ENCODE measurements at places on chromosomes 11 and 22.

- no peak for DNase-seq
These were observed 130.5 kb downstream of the FAM76B start for GRCh38 chr11:95659088-95659487.

- no peak for DNase-seq
These were observed 114.9 kb downstream of the KCNQ1 start for GRCh38 chr11:2559527-2560311.

GRCh38 chr22:50173311-50173982 is 2.9 kb downstream of the PANX2 start:
- no peak for DNase-seq

DNA sequence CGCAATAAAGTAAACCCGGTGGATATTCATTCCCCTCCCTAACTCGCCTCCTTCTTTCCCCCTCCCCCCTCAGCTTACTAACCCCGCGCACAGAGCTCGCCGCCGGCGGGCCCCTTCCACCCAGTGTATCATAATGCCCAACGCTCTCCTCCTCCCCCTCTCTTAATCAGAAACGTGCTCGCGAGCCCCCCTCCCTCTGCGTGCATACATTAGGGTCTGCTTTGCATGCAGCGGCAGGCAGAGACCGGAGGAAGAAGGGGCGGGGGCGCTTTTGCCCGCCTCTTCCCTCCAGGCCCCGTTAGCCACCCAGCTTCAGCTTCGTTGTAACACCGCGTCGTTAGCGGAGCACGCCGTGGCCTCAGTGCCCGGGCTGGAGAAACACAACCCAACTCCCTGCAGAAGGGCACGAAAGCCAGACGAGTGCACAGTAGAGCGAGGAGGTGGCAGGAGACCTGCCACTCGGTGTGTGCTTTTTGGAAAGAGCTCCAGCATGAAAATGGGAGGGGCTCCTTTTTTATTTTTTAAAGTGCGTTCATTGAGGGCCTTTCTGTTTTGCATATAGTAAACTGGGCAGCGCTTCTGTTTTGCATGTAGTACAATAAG is 901 bp upstream of the KMT2A start:
- DNase-seq = no peak

- no peak for DNase-seq
These were observed 80.3 kb upstream of the SHISAL1 start for GRCh38 chr22:44393066-44393465.

GRCh38 chr11:1553808-1554594 is 18.1 kb downstream of the DUSP8 start:
- DNase-seq = no peak

- DNase-seq = no peak
These were observed 10.5 kb downstream of the HEPHL1 start for GRCh38 chr11:94031625-94032024.

- DNase-seq = no peak
These were observed 1.6 kb downstream of the EFEMP2 start for GRCh38 chr11:65870706-65871681.

DNA sequence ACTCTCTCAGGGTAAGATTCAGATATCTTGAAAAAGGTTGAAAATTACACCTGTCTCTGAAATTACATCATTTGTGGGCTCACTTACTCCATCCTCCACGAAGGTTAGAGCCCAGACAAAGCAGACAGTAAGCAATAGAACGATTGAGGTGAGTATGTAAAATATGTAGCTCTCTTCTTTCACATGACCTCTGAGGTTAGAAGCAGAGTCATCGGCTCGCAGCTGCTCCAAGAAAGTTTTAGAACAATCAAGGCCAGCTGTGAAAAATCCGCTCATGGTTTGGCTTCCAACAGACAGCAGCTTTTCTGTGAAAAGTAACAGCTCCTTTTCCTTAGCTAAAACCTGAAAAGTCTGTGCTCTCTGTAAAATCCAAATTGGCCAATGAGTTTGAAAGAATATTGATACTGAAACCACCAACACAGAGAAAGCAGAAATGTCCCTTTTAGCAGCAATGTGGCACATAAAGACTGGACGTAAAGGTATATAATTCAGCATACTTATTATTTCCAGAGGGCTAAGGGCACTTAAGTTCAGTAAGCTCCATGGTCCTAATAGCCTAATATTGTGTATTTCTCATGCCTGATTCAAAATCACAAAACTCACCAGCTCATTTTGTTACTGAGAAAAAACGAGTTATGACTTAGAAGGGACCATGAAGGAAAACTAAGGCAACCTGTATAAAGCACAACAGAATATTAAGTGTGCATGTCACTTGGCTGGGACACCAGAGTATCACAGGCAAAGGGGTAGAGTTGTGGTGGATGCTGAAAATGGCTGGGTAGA is 78.2 kb downstream of the FAM76B start:
- DNase-seq = no peak

DNA sequence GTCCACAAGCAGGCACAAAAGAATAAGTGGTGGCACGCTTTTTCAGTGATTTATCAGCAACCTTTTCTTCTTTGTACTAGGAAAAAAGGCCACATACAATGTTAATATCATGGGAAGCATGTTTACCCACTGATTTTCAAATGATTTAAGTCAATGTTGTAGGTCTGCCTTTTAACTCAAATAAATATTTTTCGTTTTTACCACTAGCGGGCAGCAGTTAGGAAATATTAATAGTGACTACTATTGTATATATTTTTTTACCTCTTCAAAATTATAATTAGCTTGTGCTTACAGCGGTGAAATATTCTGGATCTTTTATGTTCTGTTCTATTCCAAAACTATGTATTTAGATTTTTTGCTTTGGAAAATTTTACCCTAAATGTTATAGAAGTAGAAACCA is 6.4 kb upstream of the SLC17A6 start:
- DNase-seq = no peak

- no peak for DNase-seq
These were observed 3.7 kb upstream of the FLRT1 start for GRCh38 chr11:64032050-64032449.

- DNase-seq = no peak
These were observed 4.1 kb downstream of the SCN2B start for GRCh38 chr11:118172356-118172755.

GRCh38 chr22:47356511-47357011 is 594.1 kb downstream of the TBC1D22A start:
- DNase-seq = no peak

GRCh38 chr11:128334311-128335044 is 252.9 kb downstream of the ETS1 start:
- DNase-seq = no peak

DNA sequence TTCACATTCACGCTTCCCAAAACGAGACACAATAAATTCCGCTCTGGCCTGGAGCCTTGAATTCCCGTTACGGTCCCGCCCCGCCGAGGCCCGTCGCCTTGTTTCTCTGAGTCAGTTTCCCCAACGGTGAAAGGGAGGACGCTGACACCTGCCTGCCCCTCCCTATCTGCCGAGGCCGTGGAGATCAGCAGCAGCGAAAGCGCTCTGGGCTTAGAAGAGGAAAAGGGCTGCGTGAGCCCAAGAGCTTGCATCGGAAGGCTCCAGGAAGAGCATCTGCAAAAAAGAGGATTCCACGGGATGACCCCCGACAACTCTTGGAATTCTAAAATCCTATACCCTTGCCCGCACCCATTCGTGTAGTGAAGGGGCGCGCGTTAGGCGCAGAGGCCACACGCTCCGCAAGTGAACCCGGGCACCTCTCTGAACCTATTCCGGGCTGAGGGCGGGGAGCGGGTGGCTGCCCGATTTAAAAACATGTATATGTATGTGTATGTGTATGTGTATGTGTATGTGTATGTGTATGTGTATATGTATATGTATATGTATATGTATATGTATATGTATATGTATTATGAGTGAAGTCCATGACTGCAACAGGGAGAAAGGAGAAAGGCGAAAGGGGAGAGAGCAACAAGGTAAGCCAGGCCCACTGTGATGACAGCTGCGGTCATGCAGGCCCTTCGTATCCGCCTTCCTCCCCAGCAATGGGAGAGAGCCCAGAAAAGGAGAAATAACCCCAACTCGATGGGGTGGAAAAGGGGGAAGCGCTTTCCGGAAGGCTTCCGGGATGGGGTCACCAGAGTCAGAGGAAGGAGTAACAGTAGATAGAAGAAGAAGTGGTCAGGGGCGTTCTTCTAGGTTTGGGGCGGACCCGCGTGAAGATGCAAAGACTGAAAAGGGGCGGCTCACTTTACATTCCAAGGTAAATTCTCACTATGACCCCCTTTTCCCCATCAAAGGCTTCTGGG is 948 bp upstream of the MRTFA start:
- DNase-seq = no peak

- DNase-seq = no peak
These were observed 11.8 kb upstream of the CD59 start for GRCh38 chr11:33747979-33748378.

GRCh38 chr11:57982776-57983175 is 40.9 kb upstream of the OR9Q1 start:
- DNase-seq = no peak

DNA sequence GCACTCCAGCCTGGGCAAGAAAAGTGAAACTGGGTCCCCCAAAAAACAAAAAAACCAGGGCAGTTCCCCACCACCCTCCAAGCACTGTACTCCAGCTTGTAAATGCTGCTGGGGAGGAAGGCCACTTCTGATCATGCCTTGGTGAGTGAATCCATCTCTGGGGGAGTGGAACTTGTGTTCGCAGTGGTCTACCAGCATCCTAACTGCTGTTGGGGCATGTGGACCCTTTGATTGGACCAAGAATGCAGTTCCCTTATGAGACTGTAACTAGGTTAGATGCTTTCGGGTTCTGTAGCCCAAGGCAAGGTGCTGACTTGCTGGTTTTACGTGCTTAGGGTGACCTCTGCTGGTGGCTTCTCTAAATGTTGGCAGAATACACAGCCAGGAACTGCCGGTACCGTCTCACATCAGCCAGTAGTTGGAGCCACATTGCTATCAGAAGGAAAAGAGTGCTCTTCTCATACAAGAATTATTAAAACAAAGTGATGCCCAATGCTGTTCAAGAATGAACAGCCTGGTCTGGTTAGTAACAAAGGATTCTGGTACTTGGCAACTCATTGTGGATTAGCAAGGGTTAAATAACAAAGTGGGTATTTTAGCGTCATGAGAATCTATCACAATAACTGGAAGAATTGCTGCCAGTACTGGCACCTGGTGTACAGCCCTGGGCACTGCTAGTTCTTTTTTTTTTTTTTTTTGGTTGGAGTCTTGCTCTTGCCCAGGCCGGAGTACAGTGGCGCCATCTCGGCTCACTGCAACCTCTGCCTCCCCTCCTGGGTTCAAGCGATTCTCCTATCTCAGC is 13.0 kb downstream of the EIF1AD start:
- peak; percentile 87 for DNase-seq

GRCh38 chr11:105073456-105074165 is 28.5 kb upstream of the CARD16 start:
- no peak for DNase-seq

DNA sequence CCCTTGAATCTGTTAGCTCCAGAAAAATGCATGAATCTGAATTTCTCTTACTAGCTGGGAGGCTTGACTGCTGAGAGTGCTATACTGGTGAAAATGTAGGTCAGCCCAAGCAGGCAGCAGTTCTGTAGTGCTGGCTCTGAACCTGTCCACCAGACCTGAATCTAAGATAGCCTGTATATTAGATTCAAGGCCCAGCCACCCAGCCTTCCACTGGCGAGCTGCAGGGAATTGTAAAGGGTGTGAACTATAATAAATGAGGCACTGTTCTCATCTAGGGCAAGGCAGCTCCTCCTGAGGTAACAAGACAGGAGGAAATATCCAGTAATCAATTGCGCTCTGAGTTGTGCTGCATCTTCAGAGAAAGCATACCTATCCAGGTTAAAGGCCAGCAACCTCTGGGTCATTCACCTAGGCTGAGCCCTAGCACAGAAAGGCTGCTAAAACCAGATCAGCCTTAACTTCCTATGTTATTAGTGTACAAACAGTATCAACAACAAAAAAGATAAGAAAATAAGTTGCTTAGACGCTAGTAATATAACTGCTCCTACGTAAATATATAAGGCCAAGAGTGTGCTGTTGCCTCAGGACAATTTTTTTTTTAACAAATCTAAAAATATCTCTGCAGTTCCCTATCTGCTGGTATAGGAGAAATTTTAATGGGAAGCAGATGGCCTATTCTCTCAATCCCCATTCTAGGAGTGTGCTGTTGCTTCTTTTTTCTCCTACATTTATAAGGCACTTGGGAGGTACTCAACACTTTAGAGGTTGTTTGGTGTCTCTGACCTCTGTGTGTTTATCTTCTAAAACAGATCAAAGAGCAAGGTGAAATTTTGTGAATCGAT is 63.0 kb downstream of the RELT start:
- DNase-seq = no peak

GRCh38 chr11:104968355-104968855 is at the start of gene CASP4:
CASP4 (minus strand) TSS chr11:104968574; CDS start chr11:104968525, 49 bp downstream.
- no peak for DNase-seq

- no peak for DNase-seq
These were observed 1.4 kb upstream of the PHOX2A start for GRCh38 chr11:72245263-72245816.

DNA sequence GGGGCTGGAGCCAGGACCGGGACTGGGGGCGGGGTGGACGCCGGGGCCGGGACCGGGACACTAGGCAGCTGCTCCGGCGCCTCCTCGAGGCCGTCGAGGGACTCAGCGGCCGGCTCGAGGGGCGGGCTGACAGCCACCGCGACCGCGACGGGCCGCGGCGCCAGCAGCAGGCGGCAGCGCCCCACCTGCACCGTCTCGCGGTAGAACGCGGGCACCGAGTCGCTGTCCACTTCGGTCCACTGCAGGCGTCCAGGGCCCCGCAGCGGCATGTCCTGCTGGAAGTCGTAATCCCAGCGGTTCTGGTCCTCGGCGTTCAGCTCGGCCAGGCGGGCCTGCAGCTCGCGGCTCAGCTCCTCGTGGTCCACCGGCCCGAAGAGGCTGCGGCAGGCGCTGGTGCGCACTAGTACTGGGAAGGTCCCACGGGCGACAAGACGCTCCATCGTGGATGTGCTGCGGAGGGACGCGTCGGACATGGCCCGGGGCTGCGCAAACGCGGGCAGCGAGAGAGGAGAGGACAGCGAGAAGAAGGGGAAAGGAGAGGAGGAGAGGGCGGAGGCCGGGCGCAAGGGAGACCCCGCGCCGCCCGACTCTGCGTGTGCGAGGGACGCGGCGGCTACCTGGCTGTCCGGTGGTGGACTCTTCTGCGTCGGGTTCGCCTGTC is 428 bp downstream of the CDKN1C start:
- no peak for DNase-seq

DNA sequence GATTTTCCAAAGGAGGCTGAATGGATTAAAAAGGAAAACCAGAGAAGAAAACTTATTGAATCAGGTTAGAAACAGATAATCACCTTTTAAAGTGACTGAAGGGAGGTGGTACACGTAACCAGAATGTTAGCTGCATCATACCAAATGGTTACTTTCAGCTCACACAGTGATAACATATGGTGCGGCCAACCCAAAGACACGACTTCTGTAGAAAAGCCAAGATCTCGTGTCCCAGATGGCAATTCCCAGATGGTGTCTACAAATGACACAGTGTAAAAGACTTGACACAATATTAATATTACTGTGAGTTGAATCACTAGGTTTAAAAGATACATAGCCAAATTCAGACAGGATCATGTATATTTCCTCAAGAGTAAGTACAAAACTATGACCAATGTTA is 5.2 kb downstream of the PPP2R1B start:
- DNase-seq = no peak

GRCh38 chr11:7924536-7924935 is 6.5 kb downstream of the OR10A6 start:
- no peak for DNase-seq

- DNase-seq = no peak
These were observed 6.4 kb downstream of the CCND1 start for GRCh38 chr11:69647390-69647748.
